ENCODE measurements at places on chromosomes 4 and X. TPM values are rescaled to one million over a fixed set of nuclear protein-coding genes. Genes with fewer than 3 reads are reported as not detected.

The CSN1S1 gene
- not detected for total RNA-seq

The TLR6 gene
- 6.4 TPM for total RNA-seq

The CXCL11 gene
- total RNA-seq = not detected

The SHOX gene
- total RNA-seq = not detected

The DCAF16 gene
- total RNA-seq = 42.3 TPM
